ENCODE measurements at places on chromosomes 6 and 20.

GRCh38 chr6:15810618-15811017 is 147.8 kb upstream of the DTNBP1 start:
- no peak for DNase-seq

DNA sequence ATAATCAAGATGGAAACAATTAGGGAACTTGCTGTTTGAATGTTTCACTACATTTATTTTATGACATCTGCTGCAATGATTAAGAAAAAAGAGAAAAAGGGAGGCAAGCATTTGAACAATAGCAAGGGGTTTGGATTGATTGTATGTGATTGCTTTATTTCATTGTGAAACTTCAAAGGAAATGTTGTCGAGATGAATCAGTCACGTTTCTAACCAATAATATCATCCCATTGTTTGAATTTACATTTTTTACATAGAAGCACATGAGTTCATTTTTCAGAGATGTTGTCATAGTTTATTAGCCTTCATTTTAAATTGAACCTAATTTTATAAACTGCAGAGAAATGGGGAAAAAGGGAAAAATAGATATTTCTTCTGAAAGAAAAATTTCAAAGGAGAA is 572.0 kb downstream of the KIF16B start:
- DNase-seq: no peak

GRCh38 chr6:21295506-21296240 is 297.9 kb upstream of the SOX4 start:
- no peak for DNase-seq

- DNase-seq: peak; percentile 66
Measured at GRCh38 chr6:16540804-16541752, 220.2 kb downstream of the ATXN1 start.

DNA sequence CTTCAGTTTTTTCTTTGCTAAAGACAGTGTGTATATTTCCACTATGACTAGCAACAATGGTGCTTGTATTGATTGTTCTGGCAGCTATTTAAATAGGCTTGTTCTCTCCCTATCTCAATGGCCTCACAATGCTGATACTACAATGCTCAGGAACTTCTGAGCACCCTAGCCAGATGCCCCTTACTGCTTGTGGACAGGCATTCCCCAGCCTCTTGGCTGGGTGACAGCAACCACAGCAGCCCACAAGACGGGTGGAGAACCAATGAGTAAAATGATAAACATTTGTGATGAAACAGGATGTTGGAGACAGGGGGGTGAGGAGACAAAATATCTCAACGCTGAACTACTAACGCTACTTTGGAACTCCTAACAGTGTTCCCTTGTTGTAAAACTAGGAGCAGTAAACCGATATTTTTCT is 42.3 kb downstream of the HIVEP2 start:
- DNase-seq: peak; percentile 84

DNA sequence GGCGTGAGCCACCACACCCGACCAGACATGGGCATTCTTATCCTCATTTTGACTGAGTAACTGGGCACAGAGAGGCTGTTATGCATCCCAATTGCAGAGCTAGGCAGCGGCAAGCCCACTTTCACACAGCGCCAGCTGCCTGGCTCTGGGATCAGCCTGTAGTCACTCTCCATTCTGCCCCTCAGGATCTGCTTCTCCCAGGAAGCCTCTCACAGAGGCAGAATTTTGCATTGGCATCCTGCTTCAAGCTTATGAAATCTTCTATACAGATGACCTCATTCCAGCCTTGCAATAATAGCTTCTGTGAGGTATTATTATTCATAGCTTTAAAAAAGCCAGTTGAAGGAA is 37.0 kb upstream of the IER3 start:
- no peak for DNase-seq

DNA sequence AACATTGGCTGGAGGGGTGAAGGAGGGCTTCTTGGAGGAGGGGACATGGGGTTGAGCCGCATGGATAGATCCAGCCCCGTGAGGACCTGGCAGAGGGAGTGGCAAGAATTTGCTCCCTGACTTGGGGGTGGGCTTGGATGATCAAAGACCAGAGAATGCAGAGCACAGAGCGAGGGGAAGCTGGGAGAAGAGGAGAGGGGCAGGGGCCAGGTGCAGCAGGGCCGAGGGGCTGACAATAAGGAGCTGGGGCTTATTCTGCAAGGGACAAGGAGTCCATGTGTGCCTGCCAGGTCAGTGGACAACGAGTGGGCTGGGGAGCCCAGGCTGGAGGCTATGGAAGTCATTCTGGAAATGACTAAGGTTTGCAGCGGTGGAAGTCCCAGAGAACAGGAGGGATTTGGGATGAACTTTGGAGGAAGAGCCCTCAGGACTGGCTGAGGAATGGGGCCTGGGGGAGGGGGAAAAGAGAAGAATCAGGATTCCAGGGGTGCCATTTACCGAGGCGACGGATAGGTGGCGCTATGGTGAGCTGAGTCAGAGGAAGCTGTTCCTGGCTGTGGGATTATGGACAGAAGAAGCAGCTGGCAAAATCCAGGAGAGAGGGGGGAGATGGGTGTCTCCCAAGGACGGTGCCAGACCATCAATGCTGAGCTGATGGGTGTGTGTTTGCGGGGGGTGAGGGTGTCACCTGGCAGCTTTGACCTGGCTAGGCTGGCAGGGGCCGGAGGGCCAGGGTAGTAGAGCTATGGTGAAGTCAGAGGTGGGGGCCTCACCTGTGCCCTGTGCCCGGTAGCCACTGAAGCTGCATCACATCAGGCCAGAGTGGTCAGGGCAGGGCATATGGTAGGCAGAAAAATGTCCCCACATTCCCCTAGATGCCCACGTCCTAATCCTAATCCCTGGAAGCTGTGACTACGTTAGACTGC is 7.8 kb downstream of the KCNG1 start:
- no peak for DNase-seq

- DNase-seq: no peak
Measured at GRCh38 chr6:2976571-2977085, 5.3 kb upstream of the SERPINB6 start.

- DNase-seq: no peak
Measured at GRCh38 chr20:39109933-39110818, 148.0 kb downstream of the DHX35 start.
